ENCODE measurements at places on chromosomes 2 and 18. TPM values are rescaled to one million over a fixed set of nuclear protein-coding genes. Genes with fewer than 3 reads are reported as not detected.
A peak's percentile ranks its signal among the peaks of the same experiment; 100 is the strongest.

Gene IFT172
- total RNA-seq = 19.3 TPM

Gene GPR75
- 0.51 TPM for total RNA-seq

Gene NAT8
- total RNA-seq = not detected

Gene IL1R2
- 1.3 TPM for total RNA-seq

Gene NEURL3
- total RNA-seq = 0.14 TPM

Gene SOX11
- total RNA-seq = 1.1 TPM

Gene EN1
- total RNA-seq = not detected

Gene ABCG5
- total RNA-seq = not detected

Gene C2orf72
- total RNA-seq = 0.16 TPM

Gene WDR43
- 16.8 TPM for total RNA-seq

DNA sequence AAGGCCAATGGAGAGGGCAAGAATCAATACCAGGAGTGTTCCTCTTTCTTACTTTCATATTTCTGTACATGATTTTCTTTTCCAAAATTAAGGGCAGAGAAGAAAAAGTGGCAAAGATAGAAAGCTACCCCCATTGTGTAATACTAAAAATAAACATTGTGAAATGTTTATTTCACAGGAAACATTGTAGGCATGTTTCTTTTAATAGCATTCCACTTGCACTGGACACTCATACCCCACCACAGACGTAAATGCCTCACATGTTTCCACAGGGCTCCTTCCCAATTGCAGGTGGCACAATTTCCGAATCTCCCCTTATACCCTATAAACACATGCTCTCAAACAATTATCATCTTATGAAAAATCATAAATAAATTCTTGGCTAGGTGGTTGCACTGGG is 645.1 kb upstream of the SETBP1 start:
- DNase-seq = no peak

DNA sequence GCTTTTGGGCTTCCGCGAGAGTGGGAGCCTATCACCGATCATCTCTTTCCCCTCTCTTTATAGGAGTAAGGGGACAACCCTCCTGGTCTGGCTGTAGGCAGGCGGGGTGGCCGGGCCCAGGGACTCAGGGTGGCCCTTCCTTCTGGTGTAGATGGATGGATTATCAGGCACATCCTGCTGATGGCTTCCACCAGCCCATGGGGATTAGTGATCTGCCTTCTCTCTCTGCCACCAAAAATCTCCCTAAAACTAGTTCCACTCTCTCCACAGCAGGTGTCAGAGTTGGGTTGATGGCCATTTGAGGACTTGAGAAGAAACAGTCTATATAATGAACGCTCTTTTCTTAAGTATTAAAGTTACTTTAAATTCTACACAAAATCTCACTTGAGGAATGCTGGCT is 37.4 kb downstream of the NCK2 start:
- no peak for DNase-seq

DNA sequence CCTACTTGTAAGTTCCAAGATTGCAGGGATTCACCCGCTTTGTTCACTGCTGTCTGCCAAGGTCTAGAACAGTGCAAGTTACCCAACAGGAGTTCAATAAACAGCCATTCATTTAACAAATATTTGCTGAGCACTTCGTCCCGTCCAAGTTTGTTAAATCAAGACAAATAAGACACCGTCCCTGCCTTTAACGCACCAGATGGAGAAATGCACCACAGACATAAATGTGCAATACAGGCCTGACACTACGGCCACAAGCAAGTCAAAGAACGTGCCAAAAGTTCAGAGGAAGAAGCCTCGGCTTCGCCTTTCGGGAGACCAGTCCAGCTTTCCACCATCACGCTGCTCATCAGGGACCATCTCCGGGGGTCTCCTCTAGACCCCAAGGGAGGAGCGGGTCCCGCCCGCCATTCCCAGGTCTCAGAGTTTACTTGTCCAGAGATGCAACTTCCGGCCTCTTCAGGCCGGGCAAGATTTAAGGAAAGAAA is 429 bp downstream of the C2orf76 start:
- no peak for DNase-seq

DNA sequence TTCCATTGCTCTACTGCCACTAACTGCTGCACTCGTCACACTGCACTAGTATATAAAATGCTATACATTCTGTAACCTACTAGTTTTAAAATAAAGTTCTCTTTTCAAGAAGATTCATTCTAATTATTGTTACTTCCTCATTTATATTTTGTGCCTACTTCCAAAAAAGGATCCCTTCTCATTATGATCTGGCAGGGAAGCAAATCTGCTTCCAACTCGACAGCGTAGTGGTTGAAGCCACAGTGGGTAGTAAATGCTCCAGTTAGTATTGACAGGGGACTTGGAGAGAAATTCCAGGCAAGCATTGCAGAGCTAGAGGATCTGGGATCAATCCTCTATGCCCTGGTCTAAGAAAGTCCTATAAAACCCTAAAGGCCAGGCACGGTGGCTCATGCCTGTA is 53.3 kb upstream of the AP1S3 start:
- no peak for DNase-seq

- DNase-seq = peak; percentile 68
These were observed 11.3 kb downstream of the VPS54 start for GRCh38 chr2:64007924-64008323.

DNA sequence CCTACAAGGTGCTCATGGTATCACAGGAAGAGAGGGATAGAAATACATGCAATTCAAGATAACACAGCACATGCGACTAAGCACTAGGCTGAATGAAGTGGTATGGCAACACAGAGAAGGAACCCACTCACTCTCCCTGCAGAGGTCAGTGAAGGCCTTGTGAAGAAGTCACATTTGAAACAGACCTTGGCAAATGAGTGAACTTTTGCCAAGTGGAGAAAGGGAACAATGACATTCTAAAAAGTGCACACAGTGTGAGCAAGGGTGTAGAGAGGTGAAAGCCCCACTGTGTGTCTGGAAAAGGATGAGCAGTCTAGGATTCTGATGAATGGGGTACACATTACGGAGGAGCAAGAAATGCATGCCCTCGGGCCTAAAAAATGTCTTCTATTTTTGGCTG is 23.3 kb downstream of the KLF7 start:
- DNase-seq = no peak

DNA sequence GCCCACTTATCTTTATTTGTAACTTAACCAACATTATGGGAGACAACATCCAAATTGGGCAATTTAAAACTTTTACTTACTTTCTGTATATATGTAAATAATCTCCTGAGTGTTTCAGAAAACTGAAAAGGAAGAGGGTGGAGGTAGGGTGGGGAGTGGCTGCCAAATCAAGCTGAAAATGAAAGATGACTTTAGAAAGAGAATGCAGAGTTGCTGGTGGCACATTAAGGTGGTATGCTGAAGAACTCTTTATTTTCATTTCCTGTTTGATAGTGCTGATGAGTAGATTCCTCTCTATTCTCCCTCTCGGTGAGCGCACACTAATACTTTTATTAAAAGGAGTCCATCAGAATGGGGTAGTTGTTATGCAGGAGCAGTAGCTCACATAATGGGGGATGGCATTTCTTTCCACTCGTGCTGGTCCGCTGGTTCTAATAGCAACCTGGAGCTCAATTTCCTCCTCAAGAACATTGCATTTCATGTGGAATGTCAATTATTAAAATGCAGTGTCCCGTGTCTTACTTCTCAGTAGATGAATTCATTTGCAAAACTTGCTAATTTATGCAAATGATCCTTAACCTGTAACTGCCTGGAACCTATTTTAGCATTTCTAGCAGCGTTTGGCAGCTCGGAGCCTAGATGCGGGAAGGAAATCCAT is 466.9 kb upstream of the HNRNPA3 start:
- no peak for DNase-seq

DNA sequence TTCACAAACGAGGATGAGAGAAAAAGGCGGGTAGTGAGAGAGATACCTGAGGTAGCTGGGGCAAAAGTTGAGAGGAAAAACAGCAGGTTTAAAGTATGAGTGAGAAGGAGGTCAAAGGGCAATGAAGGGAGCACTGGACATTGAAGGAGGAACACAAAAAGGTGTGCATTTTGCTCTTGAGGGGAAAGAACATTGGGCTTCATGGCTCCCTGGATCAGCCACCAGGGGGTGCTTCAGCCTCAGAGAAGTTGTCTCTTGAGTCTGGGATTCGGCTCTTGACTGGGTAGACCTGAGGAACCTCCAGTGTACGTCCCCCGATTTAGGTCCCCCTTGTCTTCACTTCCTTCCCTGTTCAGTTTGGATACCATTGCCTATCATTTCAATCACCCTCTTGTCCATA is 128.5 kb downstream of the RAPGEF4 start:
- no peak for DNase-seq

- DNase-seq = no peak
These were observed 60.4 kb downstream of the FAM161A start for GRCh38 chr2:61793389-61793836.

DNA sequence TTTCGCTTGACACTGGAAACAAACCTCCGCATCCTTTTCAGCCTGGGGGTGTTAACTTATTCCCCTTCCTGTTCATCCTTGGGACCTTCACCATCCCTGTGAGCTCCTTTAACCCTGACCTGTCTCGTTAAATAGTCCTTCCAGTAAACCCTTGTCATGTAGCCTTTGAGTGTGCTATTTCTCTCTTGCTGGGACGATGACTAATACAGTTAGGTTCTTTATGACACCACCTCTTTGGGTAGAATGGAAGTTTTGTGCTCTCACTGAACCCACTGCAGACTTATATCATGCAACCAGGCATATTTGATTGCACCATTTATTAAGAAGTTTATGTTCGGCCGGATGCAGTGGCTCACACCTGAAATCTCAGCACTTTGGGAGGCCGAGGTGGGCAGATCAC is 40.5 kb upstream of the GAREM1 start:
- DNase-seq = no peak

DNA sequence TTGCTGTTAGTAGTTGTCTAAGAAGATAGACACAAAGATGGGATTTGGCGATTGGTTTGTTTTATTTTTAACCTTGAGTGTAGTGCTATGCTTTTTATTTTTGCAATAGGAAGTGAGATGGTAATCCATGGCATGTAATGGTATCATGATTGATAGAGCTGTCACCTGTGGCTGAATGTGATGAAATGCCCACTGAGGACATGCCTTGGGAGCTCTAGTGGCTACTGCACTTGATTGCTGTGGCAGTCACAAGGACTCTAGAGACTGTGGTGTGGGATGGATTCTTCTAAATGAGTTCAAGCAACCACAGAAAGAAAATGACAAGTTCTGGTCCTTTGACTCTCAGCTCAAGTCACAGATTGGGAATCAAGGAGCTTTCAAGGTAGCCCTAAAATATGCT is 139.4 kb downstream of the CYRIA start:
- no peak for DNase-seq

GRCh38 chr2:10028988-10029874 is 14.1 kb upstream of the KLF11 start:
- DNase-seq = peak; percentile 88

DNA sequence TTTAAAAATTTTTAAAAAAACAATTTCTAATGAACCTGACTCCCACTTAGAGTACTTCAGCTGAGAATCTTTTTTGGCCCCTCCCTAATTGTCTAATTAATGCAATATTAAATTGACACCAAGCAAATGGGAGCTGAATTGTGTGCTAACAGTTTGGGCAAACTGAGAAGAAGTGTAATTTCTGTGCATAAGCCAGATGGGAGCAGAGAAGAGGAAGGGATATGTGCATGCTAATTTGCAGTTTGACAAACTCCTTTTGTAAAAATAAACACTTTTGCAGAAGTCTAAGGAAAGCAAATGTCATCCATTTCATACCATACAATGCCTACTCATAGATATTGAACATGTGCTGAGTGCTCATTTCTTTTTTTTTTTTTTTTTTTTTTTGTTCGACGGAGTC is 332.0 kb downstream of the CYRIA start:
- DNase-seq = no peak

DNA sequence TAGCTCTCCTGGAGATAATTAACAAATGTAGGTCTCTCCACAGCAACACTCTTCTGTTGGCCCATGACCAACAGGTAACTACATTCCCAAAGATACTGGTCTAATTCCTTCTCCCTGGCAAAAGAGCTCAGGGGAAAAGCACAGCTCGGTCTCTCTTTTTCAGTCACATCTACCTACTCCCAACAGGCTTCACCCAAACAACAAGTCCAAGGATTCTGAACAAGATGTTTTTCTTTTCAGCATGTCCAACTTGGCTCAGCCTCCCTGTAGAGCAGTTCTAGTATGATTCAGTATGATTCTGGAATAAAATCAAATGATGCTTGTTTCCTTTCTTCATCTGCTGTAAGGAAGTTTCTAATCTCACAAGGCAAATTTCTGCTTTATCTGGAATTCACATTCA is 1704.8 kb upstream of the PIK3C3 start:
- no peak for DNase-seq

GRCh38 chr2:110904779-110905148 is 172.4 kb downstream of the ACOXL start:
- no peak for DNase-seq

DNA sequence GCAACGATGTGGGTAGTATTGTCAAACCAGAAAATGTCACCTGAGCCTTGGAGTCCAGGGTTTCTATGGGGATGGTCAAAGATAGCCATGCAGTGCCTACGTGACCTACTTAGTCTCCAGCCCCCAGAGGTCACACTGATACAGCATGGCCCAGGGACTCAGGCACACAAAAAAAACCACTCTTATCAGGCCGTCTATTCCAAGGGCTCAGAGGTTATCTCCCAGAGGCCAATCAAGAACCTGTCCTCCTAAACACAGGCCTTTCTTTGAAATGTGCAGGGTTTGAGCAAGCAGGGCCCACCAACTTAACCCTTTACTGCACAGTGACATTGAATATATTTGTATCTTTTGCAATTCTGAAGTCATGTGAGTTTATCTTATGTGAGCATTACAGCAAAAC is 82.7 kb downstream of the MRO start:
- no peak for DNase-seq

DNA sequence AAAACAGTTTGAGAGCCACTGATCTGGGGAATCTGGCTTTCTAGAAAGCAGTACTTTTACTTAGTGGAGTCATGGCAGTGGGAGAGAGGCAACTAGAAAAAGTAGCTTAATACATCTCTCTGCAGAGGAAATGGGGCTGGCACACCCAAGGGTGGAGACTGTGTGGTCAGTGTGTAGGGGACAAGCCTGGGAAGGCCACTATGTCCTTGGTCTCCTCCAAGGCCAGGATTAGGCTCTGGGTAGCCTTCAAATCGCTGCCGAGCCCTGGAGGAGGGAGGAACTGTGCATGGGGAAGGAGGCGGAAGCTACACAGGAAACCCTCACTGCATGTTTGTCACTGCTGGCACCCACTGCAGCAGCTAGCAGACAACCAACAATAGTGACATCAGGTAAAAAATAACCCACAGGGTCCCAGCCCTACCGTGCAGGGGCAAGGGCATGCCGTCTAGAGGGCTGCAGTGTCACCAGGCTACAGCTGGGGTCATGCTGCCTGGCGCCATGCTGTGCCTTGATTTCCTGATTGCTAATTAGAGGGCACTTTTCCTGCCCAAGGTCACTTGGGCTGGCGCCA is 34.8 kb downstream of the LBH start:
- no peak for DNase-seq

- DNase-seq = no peak
These were observed 97.1 kb upstream of the MAP4K3 start for GRCh38 chr2:39534095-39534711.

DNA sequence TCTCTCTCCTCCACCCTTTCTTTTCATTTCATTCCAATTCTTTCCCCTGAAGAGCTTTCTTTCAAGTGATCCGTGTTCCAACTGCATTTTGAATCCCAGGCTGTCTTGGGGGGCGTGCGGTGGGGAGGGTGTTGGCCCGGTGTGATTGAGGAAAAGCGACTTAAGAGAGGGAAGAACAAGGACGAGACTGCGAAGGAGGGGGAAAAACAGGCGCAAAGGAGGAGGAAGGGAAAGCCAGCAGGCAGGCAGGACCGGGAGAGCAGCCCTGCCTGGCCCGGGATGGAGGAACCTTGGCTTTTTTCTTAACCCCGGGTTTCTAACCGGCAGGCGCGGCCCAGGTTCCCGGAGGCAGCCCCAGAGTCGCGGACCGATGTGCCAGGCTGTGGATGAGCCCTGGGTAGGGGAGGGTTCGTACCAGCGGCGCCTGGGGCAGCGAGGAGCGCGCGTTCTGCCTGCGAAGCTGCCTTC is 1.3 kb downstream of the ADCYAP1 start:
- DNase-seq = no peak

Data from Right ventricle myocardium inferior (tissue), 1 donor.